CD4-positive, alpha-beta T cell treated with Interferon alpha-2 for 1 hour (primary cell): ENCODE measurements at places on chromosomes 11 and 22.
A peak's percentile ranks its signal among the peaks of the same experiment; 100 is the strongest.

DNA sequence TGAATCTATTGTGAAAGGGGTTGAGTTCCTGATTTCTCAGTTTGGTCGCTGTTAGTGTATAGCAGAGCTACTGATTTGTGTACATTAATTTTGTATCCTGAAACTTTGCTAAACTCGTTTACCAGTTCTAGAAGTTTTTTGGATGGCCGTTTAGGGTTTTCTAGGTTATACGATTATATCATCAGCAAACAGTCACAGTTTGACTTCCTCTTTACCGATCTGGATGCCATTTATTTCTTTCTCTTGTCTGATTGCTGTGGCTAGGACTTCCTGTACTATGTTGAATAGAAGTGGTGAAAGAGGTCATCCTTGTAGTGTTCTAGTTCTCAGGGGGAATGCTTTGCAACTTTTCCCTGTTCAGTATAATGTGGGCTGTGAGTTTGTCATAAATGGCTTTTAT is 24.6 kb upstream of the OOSP4B start:
- no peak for DNase-seq

GRCh38 chr11:35281169-35281688 is 138.1 kb downstream of the SLC1A2 start:
- DNase-seq = no peak

DNA sequence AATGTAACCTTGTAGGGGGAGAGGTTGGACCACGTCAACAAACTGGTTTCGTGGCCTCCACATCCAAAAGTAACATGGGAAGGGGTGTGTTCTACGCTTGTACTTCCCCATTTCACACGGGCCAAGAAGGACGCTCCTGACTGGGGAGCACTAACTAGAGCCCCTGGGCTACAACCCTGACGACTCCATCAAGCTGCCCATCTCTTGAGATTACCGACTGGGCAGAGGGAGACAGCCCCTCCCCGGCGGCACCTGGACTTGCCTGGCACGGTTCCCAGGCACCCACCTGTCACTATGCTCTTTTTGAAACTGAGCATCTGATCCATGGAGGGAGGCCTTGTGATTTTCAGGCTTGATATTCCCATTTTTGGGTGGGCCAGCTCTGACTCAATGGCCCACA is 68.5 kb downstream of the SHANK2 start:
- DNase-seq = no peak

DNA sequence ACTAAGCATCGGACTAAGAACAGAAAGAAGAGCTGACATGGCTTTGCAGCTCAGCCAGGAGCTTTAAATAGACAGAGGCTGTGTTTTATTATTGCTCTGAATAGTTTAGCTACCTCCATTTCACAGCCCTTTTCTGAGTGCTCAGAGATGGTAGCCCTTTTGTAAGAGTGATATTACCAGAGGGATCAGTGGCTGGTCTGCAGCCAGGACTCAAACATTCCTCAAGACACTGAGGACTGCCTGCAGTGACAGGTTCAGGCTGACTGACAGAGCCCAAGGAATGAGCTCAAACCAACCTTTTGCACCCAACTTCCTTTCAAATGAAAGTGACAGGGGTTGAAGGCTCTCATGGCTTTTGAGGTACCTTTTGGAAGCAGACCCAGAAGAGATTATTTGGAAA is 189.0 kb downstream of the DDX10 start:
- peak; percentile 26 for DNase-seq

DNA sequence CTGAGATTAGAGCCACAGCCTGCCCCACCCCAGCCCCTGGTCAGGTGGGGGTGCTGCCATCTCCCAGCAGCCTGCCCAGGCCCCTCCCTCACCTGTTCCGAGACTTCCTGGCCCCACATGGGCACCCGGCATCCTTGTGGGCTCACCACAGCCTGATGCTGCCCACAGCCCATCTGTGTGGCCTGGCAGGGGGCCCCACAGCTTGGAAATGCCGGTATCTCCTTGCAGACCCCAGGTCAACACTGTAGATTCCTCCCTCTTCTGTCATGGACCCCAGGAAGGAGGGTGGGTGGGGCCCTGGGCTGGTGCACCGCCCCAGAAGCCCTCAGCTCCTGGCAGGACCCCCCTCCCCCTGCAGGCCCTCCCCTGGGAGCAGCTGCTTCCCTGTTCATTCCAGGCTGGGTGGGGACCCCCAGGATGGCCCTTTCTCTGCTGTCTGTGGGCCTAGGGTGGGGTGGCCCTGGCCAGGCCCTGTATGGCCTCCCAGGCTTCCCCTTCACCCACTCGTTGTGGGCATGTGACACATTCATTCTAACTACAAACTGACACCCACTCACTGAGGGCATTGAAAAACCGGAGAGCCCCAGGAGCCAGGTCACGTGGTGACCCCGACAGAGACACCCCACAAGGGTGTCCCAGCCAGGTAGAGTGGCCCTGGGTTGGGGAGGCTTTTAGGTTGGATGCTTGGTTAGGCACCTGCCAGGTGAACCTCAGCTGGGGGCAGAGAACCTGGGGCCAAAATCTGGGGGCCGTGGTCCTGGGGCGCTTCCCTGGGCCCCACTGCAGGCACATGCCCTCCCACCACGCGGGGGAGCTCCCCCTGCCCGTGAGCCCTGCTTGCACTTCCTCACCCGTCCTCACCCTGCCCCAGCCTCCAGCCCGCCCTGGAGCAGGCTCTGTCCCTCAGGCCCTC is 44.1 kb upstream of the CCDC188 start:
- DNase-seq = no peak

DNA sequence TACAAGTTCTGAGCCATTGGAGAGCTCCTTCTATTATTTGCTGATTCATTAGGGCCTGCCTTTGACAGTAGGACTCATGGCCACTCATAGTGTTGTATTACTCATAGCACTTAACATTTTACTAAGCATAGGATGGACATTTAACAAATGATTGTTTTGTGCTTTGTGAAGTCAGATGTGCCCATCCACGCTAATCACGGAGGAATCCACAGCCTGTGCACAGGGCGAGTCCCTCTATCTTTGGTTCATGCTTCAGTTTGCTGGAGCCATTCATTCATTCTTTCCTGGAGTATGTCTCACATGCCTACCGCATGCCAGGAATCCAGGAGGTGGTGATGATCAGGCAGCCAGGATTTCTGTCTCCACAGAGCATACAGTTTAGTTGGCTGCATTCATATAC is 254.1 kb downstream of the NTM start:
- DNase-seq = no peak

- DNase-seq = no peak
Measured at GRCh38 chr22:30158744-30159500, 78.7 kb downstream of the HORMAD2 start.

GRCh38 chr11:30876663-30877396 is 290.7 kb upstream of the MPPED2 start:
- DNase-seq = no peak

DNA sequence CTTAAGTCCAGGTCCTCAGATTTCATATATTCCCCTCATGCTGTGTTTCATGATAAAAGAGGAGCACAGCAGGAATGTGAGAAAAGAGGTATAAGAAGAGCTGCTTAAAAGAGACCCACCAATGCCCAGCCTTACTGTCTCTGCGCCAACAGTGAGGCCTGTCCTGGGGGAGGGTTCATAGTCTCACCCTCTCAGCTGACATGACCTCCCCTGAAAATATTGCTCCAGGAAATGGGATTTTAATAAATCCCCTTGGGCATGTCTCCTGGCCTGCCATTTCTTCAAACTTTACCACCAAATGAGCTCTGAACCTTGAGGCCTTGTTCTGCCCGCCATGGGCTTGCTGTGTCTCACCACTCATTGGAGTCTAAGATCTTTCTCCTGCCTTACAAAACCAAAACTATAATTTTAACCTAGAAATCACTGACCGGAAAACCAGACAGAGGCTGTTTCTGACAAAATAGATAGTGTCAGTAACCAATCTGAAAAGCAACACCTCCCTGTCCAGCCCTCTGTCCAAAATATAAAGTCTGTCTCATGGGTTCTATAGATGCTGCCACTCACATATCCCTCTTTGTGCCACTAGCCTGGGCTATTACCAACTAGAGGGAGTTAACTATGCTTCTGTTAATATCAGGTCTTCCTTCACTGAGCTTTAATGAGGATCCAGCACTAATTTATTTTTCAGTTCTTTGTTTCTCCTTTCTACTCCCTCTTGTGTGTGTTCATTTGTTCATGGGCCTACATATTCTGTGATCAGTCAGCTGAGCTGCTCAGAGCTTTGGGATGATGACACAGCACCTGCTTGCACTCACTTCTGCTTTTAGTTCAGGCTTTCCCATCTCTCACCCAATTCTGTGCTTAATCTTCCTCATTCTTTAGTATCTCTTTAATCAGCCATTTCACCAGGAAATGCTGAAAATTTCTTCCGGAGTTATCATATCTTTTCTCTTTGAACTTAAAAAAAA is at the start of gene OR2AG2:
OR2AG2 (minus strand) TSS at position 51 of the 968 bp plus-strand sequence. CDS start 3,019 bp downstream, outside the sequence.
- no peak for DNase-seq

DNA sequence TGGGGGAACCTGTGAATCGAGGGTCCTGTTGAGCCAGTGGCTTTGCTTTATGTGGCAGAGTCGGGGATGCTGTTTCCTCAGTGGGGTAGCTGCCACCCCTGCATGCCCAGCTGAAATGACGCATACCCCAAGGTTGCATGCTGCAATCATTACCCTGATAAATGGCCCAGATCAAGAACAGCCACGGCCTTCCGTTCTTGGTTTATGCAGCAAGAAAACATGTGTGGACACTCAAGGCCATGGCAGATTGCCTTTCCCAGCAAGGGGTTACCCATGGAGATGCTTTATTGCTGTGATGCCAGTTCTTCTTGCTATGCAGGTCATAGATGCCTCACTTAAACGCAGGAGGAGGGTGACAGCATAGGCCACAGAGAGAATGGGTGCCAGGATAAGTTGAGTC is 14.3 kb upstream of the SREBF2 start:
- no peak for DNase-seq

- DNase-seq = no peak
Measured at GRCh38 chr22:46679706-46680269, 58.3 kb downstream of the CERK start.

- no peak for DNase-seq
Measured at GRCh38 chr22:27317971-27318428, 483.6 kb downstream of the MN1 start.

DNA sequence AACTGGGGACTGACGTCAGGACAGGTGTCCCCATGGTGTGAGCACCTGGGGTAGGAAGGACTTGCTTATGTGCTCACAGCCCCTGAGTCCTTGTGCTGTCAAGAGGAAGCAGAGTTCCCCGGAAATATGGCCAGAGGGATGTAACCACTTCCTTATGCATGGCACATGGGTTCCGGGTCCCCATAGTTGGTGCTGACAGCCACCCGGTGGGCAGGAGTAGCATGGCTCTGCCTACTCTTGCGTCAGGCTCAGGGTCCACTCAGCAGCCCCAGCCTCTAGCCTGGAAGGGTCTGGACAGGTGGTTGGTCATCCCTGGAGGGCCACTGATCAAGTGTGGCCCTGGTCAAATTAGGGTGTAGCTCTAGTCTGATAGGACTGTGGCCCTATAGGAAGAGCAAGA is 42.8 kb upstream of the CCND1 start:
- DNase-seq = no peak

DNA sequence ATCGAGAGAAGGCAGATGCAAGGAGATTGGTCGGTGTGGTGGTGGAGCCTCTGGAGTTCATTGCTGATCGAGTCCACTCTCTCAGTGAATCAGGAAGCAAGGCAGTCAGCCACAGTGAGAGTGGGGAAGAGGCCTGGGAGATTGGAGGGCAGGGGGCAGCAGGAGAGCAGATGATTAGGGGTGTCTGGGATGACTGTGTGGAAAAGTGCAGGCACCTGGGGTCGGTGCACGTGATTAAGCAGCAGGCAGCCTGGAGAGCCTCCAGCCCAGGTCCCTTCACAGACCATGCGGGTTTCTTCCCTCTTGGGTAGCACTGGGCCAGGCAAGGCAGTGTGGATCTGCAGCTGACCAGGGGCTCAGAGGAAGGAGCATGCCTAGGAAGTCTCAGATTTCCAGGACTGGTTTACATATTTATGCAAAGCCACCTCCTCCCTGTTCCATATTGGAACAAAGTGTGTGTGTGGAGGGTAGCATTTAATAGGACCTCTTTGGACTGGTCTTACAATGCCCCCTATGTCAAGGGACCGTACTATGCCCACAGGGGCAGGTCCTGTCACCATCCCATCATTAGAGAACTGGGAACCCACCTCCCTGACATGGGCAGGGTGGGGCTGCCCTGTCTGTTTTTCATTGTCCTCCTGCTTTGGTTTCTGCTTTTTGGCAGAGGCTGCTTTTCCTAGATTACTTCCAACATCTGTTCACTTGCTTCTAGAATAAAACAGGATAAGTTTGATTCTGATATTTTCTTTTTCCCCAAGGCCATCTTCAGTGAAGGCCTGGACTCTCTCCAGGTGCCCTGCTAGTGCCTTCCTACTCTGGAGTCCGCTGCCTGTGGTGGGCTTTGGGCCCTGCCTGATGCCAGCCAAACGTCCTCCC is 14.0 kb upstream of the GDPD5 start:
- DNase-seq = no peak

GRCh38 chr11:69919659-69920344 is 100.6 kb upstream of the FGF3 start:
- DNase-seq = no peak

- no peak for DNase-seq
Measured at GRCh38 chr22:36364255-36365019, 23.3 kb downstream of the MYH9 start.

DNA sequence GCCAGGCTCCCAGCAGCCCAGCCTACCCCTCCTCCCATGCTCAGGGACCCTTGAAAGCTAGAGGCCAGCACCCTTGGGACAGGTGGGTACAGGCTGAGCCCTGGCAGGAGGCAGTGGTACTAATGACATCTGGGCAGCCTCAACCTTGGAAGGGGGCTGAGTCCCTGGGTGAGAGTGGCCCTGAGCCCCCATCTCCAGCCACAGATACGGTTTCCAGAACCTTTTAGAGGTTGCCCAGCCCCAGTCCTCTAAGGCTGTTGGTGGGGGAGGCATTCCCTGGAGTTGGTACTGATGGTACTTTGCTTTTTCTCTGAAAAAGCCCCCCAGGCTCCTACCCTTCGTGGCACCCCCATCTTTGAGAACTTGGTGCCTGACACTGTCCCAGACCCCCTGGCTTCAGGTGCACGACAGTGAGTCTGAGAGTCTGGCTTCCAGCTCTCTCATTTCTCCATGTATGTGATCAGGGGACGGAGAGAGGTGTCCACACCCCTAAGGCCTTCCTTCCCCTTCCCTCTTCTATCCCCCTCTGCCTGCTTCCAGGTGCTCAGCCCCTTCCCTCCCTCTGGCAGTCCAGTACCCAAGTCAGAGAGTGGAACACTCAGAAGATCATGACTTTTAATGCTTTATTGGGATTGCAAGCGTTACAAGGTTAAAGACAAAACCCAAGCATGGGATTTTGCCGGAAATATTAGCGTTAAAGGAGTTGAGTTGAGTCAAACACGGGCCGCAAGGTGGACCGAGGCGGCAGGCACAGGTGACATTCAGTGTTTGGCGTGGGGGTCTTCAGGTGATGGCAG is 10.5 kb downstream of the IGF2 start:
- DNase-seq = no peak

GRCh38 chr11:110367571-110367970 is 62.2 kb upstream of the FDX1 start:
- DNase-seq = no peak

DNA sequence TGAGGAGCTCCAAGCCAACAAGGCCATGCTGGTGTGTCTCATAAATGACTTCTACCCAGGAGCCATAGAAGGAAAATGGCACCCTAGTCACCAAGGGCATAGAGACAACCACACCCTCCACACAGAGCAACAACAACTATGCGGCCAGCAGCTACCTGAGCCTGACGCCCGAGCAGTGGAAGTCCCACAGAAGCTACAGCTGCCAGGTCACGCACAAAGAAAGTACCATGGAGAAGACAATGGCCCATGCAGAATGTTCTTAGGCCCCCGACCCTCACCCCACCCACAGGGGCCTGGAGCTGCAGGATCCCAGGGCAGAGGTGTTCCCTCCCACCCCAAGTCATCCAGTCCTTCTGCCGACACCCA is 28.0 kb downstream of the IGLL5 start:
- DNase-seq = no peak
